GM13976 (cell line): ENCODE measurements at places on chromosomes 4 and X.
A peak's percentile ranks its signal among the peaks of the same experiment; 100 is the strongest.

- peak; percentile 39 for DNase-seq
These were observed 763 bp downstream of the PYURF start for GRCh38 chr4:88522702-88523324.

GRCh38 chrX:70001708-70002341, 47.9 kb downstream of the AWAT2 start:
- no peak for DNase-seq

- no peak for DNase-seq
These were observed 85.6 kb downstream of the SHROOM2 start for GRCh38 chrX:9871701-9872268.

GRCh38 chr4:145679991-145680455, at the start of gene C4orf51:
Gene C4orf51 (plus strand): TSS chr4:145680146. CDS start chr4:145680204, 58 bp downstream.
- no peak for DNase-seq
